ENCODE measurements at places on chromosomes 12 and 14. TPM values are rescaled to one million over a fixed set of nuclear protein-coding genes. Genes with fewer than 3 reads are reported as not detected.

CDK17 gene
- 25.2 TPM for polyA plus RNA-seq

NABP2 gene
- 22.0 TPM for polyA plus RNA-seq

KRT4 gene
- polyA plus RNA-seq: not detected

SERPINA10 gene
- not detected for polyA plus RNA-seq

Measured in muscle of back (tissue), 13 donors.